Fibroblast of lung (primary cell): ENCODE measurements at places on chromosomes 2 and 18. TPM values are rescaled to one million over a fixed set of nuclear protein-coding genes. Genes with fewer than 3 reads are reported as not detected.

GRCh38 chr2:127514485-127514884 lies 11.8 kb downstream of the IWS1 start:
- no peak for DNase-seq

- DNase-seq, result no peak
Measured at GRCh38 chr2:99888617-99889016, 253.8 kb downstream of the AFF3 start.

- no peak for DNase-seq
Measured at GRCh38 chr2:28093768-28094167, 203.2 kb downstream of the BABAM2 start.

- DNase-seq, result no peak
Measured at GRCh38 chr2:174901075-174901474, 104.1 kb downstream of the CHN1 start.

Gene FAM228A
- total RNA-seq, result 0.51 and 0.99 TPM in 2 replicates

GRCh38 chr2:134178138-134178877 lies 75.6 kb upstream of the MGAT5 start:
- peak; percentile 35 for DNase-seq

Gene ABCA12
- total RNA-seq, result under 0.01 TPM in 2 replicates

DNA sequence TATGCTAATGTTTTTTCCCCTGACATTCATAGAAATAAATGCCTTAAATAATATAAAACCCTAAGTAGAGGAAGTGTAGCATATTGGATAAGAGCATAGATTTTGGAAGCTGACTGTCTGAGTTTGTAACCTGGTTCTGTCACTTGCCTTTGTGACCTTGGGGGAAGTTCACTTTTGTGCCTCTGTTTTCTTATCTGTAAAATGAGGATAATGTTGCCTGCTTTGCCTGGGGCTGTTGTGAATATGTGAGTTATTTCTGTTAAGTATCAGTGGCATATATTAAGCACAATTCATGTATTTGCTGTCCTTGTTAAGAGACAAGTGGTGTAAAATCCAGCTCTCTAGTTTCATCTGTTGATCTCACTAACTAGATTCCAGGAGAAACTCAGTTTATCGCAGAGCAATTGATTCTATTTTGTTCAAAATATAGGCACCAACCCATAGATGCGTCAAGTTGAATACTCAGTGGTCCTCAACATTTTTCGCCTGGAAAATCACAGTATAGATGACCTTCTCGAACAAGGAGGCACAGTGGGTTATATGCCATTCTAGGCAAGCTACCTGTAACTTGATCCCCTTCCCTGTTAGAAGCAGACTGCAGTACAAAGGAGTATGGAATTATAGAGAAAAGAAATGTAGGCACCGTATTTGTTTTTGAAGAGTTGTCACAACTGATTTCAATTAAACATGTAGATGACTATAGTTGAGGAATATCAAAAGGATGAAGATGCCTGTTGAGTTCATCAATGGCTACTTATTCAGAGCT lies 67.0 kb downstream of the SOCS6 start:
- DNase-seq, result no peak

Gene MC2R
- total RNA-seq, result not detected in 2 replicates

DNA sequence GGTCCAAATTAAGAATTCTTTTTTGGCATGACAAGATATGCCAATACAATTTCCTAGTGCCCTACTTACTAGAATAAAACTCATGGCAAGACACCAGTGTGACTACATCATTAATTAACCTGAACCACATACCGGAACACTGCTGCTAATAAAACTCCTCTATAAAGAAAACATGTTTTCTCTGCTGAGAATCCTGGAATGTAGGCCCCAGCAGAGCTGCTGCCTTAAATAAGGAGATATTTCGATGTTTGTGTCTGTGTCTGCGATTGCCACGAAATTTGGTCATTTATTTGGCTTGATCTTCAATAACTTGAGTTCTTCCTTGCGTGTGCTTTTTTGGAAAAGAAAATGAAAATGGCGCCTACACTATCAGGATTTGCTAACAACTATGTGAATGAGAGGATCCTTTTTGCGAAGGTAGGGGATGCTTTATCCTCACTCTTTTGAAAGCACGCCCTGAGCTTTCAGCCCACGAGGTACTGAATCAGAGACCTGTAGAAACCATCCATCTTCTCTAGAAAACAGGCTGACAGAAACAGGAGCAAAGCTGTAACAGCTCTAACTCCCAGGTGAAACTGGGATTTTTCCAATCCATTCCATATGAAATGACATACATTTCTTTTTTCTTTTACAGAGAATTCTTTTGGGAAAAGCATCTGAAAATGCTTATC lies 27.0 kb downstream of the KLF7 start:
- no peak for DNase-seq

Gene CHRND
- not detected in 2 replicates for total RNA-seq

DNA sequence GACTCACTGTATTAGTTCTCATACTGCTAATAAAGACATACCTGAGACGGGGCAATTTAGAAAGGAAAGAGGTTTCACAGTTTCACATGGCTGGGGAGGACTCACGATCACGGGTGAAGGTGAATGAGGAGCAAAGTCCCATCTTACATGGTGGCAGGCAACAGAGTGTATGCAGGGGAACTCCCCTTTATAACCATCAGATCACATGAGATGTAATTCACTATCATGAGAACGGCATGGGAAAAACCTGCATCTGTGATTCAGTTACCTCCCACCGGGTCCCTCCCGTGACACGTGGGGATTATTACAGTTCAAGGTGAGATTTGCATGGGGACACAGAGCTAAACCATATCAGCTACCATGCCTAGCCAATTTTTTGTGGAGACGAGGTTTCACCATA lies 168.2 kb downstream of the NEDD4L start:
- no peak for DNase-seq

- DNase-seq, result no peak
Measured at GRCh38 chr2:178263159-178263860, 69.0 kb downstream of the OSBPL6 start.

Gene IL1B
- 0.26 TPM in 1 of 2 replicates, not detected in the other for total RNA-seq

DNA sequence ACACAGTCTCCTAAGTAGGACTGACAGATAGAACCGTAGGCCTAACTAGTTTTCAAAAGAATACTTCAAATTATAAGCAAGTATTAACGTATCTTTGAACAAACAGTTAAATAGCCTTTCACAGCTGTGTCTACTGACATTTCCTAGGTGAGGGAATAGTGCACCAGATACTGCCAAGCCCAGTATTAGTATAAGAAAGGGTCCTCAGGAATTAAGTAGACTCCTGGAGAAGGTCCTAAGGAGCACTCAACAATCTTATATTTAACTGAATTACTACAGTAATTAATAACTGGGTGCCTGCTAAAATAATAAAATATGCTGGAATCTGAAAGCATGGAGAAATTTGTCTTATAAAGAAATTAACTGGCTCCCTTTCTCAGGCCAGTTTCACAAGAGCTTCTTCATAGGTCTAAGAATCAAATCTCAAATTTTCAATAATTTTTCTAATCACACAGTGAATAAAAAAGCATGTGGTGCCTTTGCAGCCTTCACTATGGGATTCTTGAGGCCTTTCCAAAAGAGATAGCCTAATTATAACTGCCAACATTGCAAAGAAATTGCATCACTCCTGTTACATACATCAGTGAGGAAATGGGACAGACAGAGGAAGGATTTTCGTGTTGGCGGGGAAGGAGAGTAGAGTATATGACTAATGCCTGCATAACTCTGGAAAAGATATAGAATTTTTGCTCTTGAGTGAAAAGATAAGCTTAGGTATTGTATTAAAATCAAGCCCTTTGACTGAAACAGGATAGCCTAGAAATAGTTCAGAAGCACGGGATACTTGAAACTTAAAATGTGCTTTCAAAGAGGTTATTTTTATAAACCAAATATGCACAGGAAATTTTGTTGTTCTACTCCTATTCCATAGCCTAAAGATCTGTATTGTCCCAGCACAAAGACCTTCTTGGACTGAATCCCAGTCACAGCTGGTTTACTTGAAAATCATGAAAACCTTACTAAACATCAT lies 228.6 kb upstream of the STK17B start:
- DNase-seq, result peak; percentile 98
